ENCODE measurements at places on chromosomes 2 and 18.

DNA sequence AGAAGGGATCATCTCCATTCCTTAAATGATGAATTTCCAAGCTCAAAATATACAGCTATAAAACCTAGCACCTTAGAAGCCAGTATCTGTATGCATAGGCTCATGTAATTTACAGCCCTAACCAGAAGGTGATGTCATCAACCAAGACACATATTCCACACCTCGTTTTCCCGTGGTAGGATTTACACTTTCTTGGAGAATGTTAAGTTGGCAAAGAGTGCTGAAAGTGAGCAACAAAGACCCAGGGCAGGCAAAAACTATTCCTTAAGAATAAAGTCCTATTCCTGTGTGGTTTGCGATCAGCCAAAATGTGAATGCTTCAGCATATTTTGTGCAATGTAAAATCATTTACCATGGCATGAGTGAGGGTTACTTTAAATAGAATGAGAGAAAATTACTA lies 247.1 kb downstream of the OSR1 start:
- no peak for DNase-seq

GRCh38 chr2:111225856-111226255 lies 105.1 kb downstream of the BCL2L11 start:
- DNase-seq = no peak

DNA sequence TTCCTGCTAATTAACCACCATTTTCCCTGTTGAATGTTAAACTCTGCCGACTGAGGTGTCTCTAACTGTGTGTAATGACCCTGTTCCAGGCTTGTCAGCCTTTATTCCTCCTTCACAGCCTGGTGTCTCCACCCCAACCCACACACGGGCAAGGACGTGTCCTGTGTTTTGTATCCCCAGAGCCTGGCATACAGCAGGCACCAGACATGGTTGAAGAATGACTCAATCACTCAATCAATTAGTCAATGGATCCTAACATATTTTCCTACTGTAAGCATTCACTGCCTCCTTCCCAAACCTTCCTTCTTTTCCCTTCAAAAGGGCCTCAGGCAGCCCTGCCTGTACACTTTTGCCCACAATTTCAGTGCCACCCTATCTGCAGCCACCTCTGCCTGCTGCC lies 2.7 kb upstream of the TNS1 start:
- DNase-seq = no peak

DNA sequence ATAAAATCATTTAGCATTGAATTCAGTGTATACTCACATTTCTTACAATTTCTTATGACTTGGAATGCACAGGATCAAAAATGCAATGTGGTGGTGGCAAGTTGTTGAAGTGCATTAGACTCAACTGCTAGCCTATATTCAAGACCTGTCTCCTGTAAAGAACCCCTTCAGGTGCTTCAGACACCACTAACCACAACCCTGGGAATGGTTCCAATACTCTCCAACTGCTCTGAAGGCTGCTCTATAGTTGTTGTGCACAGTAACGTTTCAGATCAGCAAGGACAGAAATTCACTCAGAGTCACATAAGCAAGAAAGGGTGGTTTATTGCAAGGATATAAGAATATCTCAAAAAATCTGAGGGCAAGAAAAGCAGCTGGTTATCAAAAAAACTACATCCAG lies 6.5 kb downstream of the GKN1 start:
- DNase-seq = no peak

GRCh38 chr2:175228179-175228578 lies 46.7 kb upstream of the ATP5MC3 start:
- no peak for DNase-seq

DNA sequence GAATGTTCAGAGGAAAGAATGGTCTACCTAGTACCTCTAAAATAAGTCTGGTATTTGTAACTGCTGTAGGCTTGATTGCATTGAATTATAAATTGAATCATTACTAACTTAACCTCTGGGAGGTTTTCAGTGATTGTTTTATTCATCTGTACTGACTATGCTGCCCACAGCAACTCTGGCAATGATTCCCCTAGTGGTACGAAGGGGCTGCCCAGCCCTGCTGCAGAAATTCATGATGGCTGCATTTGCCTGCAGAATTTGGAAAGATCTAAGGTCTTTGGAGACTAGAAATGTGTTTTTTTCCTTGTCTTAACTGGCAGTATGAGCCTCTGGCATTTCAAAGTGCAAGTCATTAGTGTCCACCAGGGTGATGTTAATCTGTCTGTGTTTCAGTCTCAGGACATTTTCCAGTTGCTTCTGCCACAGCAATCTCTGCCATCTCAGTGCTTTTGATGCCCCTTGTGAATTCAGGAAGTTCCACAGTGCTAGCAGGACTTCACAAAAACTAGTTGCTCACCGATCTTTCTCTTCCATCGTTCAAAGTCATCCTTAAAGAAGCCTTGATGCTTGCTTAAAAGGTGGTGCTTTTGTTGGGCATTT lies 13.4 kb upstream of the LRPPRC start:
- DNase-seq = no peak

DNA sequence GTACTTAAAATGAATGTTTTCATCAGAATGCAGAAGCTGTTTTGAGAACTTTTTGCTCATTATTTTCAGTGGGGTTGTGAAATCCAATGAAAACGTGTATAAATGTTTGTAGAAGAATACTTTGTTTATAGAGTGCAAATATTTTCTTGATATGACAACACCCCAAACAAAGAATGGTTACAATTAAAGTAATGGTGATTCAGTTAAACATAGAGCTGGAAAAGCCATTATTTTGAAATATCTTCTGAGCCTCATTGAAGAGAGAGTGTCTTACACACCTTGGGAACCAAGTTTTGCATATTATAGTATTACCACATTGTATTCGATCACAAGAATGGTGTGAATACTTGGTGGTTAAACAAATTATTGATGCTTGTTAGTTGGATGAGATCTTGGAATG lies 48.7 kb downstream of the SPTBN1 start:
- no peak for DNase-seq

Data from CD4-positive, alpha-beta T cell treated with Interleukin-6 at 100 ng/mL for 8 hours (primary cell).